ENCODE measurements at places on chromosomes 11 and 22.

DNA sequence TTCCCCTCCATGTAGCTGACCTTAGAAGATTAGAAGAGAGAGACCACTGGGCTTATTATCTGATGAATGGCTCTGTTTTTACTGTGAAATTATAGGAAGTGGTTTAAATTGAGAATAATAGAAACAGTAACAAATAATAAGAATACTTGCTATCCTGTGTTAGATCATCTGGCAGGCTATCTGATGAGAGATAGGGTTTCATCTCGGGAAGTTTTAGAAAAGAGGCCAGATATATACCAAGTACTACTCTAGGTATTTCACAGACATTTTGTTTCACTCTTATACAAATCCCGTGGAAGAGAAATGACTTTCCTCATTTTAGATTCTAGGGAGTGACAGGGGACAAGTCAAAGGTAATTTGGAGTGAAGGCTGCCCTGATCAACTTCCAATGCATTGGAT lies 198.4 kb downstream of the MAML2 start:
- DNase-seq: no peak

DNA sequence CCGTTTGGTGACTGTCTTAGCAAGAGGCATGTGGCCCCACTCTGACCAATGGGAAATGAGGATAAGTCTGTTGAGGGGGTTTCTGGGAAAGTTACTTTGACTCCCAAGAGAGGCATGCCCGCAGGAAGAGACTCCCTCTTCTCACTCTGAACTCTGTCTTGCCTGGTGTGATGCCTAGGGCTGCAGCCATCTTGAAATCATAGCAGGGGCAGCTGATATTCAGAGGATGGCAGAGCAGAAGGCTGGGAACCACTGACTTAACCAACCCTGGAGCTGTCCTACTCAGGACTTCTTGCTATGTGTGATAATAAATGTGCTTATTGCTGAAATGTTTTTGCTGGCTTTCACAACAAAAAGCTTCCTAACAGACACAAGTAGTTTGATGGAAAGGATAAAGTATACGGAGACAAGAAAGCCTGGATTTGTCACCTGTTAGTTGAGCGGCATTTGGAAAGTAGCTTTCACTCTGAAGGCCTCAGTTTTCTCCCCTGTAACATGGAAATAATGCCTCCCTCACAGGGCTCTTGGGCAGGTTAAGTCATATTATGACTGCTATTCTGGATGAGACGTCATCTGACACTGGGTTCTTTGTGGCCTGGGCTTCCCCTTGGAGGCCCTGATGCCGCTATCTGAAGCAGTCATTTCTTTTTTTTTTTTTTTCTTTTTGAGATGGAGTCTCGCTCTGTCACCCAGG lies 128.5 kb downstream of the CEP164 start:
- DNase-seq: no peak

DNA sequence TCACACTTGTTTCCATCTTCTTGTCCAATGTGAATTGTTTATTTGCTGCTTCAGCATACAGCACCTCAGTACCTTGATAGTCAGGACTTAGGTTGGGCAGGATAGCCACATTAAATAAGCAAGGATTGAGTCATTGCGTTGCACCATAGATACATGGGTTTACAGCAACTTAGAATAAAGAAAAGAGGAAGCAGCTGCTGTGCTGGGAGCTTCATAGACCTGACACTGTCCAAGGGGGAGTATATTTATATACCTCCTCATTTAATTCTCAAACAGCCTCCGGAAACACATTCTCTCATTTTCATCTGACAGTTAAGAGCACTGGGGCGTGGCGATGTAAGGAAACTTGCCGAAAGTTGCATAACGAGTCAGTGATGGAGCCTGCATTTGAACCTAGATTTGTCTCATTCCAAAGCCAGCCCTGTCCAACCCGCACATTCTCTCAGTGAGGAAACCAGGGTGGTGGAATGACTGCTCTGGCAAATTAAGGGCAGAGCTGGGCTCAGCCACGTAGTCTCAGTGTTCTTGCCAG lies 42.2 kb downstream of the UBASH3B start:
- DNase-seq: peak; percentile 92

GRCh38 chr11:80441821-80442220 lies 1001.0 kb upstream of the TENM4 start:
- DNase-seq: no peak

- DNase-seq: no peak
Observed at GRCh38 chr11:132177106-132177505, 806.7 kb downstream of the NTM start.

DNA sequence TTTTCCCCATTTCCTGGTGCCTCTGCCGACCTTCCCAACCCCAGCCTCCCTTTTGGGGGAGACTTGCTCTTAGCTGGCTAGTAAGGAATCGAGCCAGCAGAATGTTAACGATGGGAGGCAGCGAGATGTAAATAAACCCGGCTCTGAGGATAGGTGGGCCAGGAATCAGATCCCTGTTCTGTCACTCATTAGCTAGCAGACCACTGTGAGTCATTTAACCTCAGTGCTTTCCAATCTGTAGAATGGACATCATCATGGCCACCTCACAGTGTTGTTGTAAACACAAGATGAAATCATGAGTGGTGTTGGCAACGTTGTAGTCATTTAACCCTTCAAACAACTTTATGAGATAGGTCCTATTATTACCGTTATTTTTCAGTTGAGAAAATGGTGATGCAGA lies 208.6 kb downstream of the KIRREL3 start:
- no peak for DNase-seq

GRCh38 chr11:113849713-113850112 lies 25.7 kb downstream of the USP28 start:
- no peak for DNase-seq

GRCh38 chr11:1927026-1927847 lies 7.7 kb downstream of the TNNT3 start:
- no peak for DNase-seq

DNA sequence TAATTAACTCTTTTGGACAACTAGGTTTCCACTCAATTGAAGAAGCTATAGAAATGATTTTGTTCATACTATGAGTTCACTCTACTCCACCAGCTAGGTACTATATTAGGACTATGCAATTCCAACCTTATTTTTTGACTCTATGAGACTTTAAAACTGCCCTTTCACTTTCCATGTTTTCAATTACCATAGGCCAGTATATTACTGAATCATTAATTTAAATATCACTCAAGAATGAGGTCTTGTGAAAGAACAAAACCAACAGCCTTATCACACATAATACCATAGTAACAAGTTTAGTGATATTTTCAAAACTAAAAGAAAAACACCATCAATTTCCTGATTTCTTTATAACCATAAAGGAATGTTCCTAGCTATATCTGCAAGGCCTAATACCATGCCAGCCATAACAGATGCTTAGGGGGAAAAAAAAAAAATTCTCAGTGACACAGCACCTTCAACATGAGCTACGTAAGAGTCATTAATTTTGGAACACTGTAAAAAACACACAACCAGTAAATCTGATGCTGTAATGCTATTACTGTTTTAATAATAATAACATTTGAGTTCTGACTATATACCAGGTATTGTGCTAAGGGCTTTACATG lies 6.1 kb downstream of the DCUN1D5 start:
- no peak for DNase-seq

DNA sequence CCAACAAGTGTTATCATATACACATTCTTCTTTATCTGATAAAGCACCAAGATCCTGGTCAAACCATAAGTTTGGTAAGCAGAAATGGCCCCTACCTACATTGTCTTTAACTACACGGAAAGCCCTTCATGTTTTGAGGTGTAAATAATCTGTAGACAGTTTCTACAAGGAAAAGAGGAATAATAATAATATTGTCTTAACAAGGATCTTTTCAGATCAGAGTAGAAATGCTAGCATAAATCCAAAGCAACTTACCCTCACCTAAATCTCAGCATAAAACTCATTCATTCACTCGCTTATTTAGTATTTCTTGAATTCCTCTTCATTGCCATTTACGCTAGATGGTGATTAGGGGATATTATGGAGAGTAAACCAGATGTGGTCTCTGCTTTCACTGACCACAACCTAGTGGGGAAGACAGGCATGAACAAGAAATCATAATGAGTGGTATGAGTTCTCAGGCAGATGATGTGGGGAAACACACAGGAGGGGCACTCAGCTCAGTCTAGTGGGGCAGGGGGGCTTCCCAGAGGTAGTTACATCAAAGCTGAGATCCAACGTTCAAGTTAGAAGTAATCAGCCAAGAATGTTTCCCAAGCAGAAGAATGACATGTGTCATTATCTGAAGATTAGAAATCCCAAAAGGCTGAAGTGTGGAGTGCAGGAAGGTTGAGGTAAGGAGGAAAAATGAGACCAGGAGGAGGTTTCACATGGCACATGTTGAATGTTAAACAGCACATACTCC lies 65.4 kb upstream of the ZC3H12C start:
- DNase-seq: no peak

- no peak for DNase-seq
Observed at GRCh38 chr11:111349191-111349695, 29.8 kb downstream of the POU2AF1 start.

DNA sequence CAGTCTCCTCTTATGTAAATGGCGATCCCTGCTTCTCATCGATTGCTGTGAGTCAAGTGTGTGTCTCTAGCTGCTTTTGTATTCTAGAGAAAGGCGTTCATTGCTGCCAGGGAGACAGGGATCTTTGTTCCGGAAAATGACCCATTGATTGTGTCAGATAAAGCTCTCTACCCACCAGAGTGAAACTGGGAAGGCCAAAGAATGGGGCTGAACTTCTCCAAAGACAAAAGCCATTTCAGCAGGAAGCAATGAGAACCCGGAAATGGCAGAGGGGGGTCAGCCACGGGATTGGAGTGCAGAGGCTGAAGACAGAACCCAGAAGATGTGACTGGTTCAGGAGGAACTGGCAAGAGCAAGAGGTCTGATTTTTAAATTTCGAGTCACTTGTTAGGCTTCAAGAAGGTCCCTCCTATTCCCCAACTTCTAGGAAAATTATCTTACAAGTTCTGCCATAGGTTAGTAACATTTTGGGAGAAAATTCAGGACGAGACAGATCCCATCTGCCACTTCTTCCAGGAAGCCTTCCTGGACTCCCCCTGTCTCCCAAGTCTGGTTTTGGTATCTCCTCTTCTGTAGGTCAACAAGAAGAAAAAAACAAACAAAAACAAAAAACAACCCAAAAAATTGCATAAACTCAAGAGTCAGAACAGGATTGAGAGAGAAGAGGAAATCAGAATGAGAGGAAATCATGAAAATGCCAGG lies 110.6 kb downstream of the NECTIN1 start:
- DNase-seq: peak; percentile 95

GRCh38 chr22:50102946-50103345 lies 13.1 kb downstream of the MOV10L1 start:
- no peak for DNase-seq

DNA sequence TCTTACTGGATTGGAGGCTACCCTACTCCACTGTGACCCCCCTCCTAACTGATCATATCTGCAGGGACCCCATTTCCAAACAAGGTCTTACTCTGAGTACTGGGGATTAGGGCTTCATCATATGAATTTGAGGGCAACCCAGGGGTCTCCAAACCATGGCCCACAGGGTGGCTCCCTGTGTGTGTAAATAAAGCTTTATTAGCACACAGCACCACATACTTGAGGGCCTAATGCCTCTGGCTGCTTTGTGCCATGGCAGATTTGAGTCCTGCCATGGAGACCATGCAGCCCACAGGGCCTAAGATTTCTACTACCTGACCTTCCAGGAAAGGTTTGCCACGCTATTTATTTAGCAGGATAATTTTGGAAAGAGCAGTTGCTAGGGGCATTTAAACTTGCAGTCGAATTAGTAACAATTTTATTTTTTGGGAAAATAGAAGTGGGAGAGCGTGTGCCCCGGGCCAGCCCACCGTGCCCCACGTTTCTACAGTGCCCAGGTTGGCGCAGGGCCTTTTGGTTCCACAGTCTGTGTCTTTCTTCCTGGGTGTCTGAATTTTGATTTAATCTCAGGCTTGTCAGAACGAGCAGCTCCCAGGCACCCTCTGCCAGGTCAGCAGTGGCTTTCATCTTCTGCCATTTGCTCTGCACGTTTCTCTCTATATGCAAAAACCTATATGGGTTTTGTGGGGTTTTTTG lies 92.3 kb downstream of the KCNQ1 start:
- DNase-seq: no peak

- DNase-seq: no peak
Observed at GRCh38 chr11:67371911-67372320, 1.5 kb downstream of the CLCF1 start.

GRCh38 chr11:124380585-124380984 lies 3.7 kb downstream of the OR8B2 start:
- DNase-seq: no peak

DNA sequence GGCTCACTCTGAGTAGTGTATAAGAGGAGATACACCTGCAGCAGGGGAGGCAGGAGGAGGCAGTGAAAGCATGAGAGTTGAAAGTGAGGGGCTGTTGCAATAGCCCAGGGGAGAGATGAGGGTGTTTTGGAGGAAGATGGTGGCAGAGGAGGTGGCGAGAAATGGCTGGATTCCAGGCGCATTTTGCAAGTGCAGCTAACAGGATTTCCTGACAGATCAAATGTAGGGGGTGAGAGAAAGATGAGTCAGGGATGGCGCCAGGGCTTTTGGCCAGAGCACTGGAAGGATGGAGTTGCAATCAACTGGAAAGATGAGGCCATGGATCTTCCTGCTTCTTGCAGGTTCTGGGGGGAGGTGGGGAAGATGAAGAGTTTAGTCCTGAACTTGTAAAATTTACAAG lies 16.8 kb upstream of the TSPAN18 start:
- no peak for DNase-seq

GRCh38 chr11:117303646-117304315 lies 12.3 kb downstream of the BACE1 start:
- peak; percentile 65 for DNase-seq

DNA sequence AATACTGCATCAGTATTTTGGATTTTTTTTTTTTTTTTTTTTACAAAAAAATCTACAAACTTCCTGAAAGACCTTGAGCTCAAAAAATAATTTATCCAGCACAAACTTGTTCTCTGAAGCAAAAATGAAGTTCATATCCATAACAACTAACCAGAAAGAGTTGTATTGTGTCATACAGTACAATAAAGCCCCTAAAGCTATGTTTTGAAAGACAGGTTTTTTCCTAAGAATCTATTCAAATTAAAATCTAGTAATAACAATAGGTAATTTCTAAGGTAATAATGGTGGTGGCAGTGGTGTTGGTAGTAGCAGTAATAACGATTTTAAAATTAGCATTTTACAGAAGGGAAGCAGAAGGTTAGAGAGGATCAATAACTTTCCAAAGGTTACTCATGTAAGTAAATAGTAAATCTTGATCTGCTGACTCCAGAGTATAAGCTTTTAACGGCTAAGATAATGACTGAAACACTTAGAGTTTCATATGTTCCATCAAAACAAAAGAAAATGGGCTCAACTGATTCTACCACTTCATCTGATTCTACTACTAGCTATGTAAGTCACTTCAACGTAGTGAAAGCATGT lies 53.3 kb upstream of the GAB2 start:
- no peak for DNase-seq

DNA sequence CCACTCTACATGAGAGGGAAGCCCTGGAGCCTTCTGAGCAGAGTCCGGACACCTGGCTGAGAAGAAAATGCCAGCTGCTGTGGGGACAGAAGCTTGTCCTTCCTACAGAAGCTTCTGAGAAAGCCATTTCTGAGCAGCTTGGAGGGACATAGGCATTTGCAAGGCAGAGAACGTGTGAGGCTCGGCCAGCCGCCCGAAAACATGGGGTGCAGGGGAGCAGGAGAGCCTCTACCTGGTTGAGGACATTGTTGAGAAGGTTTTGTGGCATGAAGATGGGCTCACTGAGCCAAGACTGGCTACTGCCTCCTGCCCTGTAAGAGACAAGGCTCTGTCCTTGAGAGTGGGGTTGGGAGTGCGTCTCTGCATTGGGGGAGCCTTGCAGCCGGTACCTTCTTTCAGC lies 25.3 kb downstream of the SAMM50 start:
- DNase-seq: no peak
